ENCODE measurements at places on chromosomes 7 and 10.

- no peak for DNase-seq
Measured at GRCh38 chr10:6522230-6522629, 57.8 kb downstream of the PRKCQ start.

GRCh38 chr7:1592299-1592871 is 22.6 kb upstream of the PSMG3 start:
- no peak for DNase-seq

DNA sequence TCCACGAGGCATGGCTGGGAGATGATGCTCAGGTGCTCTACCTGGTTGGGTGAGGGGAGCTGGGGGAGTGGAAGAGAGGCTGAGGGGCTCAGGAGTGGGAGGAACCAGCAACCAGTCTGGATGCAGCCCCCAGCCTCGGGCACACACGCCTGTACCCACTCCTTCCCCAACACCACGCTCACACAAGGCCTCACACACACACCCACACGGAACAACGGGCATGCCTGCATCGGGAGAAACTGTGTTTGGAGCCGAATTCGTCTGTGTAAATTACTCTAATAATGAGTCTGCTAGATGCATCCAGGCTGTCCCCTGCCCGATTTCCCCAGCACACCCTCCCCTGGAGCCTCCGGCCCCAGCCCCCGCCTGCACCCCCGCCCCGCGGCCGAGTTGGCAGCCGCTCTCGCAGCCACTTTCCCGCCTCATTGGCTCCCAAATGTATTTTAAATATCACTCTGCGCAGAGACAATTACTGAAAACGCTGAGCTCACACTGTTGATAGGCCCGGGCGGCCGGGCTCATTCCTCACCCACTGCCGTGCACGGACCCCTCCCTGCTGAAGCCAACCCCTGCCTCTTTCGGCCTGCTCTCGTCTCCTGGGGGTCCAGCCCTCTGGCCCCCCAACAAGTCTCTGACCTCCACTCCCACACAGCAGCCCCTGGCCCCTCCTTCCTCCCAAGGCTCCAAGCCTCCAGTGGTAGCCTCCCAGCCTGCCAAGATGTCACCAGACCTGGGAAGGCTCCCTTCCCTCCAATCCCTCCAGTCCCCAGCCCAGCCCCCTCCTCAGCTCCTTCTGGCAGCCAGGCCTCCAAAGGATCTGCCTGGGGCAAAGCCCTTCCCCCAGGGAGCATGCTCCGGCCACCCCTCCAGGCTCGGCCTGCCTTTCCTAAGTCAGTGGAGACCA is 11.1 kb downstream of the H2BK1 start:
- peak; percentile 42 for DNase-seq

DNA sequence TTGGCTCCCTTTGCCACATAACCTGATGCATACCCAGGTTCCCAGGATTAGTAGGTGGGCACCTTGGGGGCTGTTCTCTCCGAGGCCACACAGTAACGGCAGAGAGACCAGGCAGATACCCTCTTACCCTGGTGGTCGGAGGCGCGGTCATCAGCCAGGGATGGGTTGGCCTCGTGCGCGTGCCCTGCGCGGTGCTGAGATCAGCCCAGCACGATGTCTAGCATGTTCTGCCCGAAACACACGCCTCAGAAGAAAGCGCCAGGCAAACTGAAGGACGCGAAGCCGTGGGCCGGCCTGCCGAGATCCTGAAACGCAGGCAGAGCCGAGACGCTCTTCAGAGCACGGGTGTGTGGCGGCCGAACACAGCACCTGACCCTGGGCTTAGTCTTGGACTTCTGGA is 34.7 kb upstream of the CFAP46 start:
- DNase-seq: no peak

DNA sequence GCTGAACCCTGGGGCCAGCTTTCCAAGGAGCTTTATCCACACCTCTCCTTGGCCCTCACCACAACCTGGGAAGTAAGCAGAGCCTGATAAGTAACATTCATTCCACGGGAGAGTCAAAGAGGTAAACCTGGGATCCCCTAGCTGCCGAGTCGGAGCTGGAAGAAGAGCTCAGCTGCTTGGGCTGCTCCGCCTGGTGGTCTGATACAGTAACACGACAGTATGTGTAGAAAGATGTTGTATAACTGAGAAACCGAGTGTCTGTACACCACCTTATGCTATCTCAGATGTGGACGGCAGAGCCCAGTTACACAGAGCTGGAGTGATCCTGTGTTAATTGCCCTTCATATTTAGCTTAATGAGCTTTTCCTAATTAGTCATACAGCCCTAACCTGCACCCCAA is 151.3 kb upstream of the KMT2E start:
- no peak for DNase-seq

DNA sequence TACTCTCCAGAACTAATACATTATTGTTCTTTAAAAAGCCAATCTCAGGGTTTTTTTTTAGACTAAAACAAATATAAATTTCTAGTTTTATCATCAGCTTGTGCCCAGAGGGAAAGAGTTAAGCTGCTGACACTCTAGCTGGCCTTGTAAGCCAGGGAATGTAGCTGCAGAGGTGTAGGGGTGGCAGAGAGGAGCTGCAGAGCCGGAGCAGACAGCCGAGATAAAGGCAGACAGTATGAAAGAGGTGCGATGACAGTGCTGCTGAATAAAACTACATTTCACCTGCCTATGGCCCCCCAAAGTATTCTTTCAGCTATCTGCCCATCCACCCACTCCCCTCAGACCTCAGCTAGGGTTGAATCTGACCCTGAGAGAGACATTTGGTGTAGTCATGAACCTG is 653.7 kb upstream of the ZWINT start:
- no peak for DNase-seq

- DNase-seq: no peak
Measured at GRCh38 chr10:61110936-61111335, 167.0 kb upstream of the RHOBTB1 start.
